ENCODE measurements at places on chromosomes 1 and 21.

GRCh38 chr1:60560701-60561100, 487.1 kb upstream of the C1orf87 start:
- no peak for DNase-seq

GRCh38 chr1:192905049-192905448, 96.2 kb downstream of the RGS2 start:
- no peak for DNase-seq

GRCh38 chr1:202046227-202046626, 35.8 kb downstream of the ELF3 start:
- no peak for DNase-seq

DNA sequence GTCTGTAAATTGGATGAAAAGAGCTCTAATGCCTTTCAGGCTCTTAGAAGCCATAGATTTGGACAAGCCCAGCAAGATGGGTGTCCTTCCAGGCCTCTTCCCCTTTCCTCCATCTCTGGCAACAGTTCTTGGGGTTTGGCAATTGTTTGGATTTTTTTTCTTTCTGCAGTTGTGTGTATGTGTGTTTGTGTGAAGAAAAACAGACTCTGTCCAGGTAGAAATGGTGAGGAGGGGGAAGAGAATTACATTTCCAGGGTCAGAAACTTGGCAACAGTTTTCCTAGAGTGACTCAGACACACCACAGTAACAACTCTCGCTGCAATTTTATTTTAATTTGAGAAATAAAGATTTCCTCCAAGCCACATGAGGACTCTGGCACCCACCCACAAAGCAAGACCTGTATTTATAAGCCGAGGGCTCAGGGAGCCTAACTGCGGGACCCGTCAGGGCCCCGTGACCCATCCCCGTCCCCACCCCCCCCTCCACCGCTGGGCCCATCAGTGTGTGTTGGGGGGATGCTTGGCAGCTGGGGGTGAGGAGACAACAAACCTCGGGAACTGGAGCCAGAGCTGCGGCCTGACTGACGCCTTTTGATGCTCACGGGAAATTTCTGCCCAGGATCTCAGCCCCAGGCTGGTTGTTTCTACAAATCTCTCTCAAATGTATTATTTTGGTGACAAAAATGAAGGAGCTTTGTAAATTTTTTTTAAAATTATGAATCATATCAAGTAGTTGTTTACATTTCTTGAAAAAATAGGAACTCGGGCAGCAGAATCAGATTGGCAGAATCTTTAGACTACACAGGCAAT, 4.4 kb downstream of the TMEM200B start:
- DNase-seq, result no peak

- no peak for DNase-seq
These were observed 177.4 kb downstream of the AKT3 start for GRCh38 chr1:243672539-243673074.

GRCh38 chr1:184860985-184861754, 106.5 kb upstream of the EDEM3 start:
- no peak for DNase-seq

Measured in effector CD4-positive, alpha-beta T cell (primary cell).